Putamen (tissue), 1 donor: ENCODE measurements at places on chromosomes 3 and 15.

GRCh38 chr3:107589454-107589853, 66.7 kb downstream of the BBX start:
- no peak for DNase-seq

DNA sequence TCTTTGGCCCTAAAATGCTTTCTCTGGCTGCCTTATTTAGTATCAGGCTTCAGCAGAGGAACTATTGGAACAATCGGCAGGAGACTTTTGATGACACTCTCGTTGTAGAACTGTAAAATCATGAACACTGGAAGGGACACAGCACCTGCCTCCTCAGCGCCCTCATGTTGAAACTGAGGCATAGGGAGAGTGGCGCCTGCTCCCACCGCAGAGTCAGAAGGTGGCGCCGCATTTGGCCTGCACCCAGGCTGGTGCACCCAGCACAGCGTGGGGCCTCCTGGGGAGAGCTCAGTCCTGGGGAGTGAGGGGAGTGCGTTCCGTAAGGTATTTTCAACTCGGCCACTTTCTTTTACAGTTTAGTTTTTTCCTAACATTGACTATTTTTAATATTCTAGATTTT, 78.2 kb upstream of the BLM start:
- no peak for DNase-seq

DNA sequence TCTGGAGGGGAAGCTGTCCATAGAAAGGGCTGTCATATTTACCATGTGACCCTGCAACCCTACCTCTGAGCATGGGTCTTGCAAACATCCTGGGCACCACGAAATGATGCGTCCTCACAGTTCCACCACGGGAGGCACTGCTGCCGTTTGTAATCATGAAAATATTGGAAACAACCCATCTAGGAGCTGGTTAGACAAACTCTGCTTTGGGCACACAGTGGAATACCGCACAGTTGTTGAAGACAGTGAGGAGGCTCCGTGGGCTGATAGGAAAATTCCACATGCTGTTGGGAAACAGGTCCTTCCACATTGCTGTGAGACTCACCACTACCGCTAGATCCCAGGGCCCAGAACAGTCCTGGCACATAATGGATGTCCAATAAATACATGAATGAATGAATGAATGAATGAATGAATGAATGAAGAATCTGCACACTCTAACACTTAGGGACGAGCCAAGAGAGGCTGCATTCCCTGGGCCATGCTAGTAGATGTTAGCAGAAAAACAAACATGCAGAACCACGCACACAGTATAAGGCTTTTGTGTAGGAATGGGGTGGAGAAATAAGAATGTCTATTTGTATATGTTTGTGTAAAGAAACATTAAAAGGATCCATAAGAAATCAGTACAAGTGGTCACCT, 40.6 kb downstream of the TPRA1 start:
- no peak for DNase-seq

DNA sequence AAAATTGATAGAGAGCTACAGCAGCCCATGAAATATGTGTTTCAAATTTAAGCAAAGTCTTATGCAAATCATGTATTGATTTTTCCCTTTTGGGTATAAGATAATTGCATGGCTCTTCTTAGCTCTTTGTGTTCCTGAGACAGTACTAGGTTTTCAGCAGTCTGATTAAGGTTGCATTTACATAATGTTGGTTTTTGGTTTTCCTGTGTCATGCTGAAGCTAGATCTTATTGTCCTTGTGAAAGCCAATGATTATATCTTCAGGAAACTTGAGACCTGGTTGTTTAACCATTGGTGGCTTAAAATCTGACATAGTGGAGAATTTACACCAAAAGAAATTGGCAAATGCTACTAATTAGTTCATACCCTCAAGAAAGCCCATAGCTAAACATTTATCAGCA, 392.6 kb downstream of the ZPLD1 start:
- DNase-seq, result no peak

DNA sequence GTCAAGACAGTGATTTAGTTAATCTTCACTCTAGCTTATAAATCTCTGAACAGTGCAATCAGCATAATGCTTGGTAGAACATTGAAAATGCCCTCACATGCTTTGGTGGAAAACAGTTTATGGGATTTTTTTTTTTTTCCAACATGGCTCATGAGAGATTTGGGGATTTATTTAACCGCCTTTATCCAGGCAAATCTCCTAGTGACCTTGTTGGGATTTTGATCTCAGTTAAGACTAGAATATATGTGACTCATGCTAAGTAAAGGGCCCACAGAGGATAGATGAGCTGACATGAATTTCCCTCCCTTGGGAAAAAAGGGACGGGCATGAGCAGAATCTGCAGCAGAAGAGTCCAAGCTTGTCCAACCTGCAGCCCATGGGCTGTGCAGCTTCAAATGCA, 18.7 kb downstream of the LRTM1 start:
- DNase-seq, result no peak

- no peak for DNase-seq
These were observed 66.9 kb upstream of the SLC2A2 start for GRCh38 chr3:171093462-171093861.

GRCh38 chr3:126888186-126888760, 94.6 kb upstream of the PLXNA1 start:
- no peak for DNase-seq

- DNase-seq, result no peak
These were observed 486 bp downstream of the LSG1 start for GRCh38 chr3:194671511-194671899.

DNA sequence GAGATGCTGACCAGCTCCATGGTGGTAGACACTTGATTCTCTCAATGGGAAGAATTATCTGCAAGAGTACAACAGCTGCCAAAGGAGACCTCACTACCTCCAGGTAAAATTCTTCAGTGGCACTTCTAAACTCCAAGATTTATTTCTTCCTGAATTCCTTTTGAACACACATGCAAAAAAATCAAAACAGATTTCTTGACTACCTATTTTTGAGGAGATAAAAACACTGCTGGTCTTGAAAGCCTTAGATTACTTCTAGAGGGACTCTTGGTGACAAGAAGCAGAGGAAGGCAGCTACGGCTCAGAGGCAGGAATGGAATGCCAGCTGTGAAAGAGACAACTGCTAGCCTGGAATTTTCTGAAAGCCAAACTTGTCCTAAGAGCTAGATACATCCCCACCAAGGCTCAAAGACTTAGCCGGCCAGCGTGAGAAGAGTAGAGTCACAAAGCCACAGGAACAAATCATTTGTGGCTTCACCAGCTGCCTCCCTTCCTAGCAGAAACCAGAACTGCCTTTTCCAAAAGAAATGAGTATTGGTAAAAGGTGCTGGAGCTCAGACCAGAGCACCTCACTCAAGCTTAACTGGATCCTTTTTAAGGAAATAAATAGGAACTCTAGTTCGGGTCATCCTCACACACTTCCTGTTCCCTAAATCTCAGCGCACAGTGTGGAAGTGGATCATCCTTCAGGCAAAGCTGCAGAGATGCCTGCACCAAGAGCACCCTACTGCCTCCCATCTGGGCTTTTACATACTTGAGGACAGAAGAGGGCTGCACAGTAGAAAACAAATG, 32.6 kb downstream of the CLK3 start:
- DNase-seq, result no peak

DNA sequence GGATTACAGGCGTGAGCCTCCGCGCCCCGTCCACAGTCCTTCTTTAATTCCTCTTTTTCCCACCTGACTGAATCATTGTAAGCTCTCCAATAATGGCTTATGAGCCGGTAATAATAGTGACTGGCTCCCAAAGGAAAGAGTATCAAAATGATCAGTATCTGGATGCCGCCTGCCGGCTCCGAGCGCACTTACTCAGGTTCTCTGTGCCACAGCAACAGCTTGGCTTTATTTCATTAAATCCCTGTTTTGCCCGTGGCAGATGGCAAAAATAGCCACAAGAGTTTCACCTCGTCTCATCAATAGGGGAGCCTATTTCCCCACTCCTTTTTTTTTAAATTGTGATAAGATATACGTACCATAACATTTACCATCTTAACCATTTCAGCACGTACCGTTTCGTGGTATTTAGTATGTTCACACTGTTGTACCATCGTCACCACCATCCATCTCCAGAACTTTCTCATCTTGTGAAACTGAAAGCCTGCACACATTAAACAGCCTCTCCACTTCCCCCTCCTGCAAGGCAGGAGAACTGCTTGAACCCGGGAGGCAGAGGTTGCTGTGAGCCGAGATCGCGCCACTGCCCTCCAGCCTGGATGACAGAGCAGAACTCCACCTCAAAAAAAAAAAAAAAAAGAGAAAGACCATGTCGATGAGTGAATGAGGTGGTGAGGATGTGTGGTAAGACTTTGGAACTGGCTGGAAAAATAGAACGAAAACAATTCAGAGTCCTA, 80.7 kb upstream of the DLG1 start:
- DNase-seq, result no peak

GRCh38 chr3:86654806-86655460, 336.0 kb downstream of the VGLL3 start:
- DNase-seq, result no peak

DNA sequence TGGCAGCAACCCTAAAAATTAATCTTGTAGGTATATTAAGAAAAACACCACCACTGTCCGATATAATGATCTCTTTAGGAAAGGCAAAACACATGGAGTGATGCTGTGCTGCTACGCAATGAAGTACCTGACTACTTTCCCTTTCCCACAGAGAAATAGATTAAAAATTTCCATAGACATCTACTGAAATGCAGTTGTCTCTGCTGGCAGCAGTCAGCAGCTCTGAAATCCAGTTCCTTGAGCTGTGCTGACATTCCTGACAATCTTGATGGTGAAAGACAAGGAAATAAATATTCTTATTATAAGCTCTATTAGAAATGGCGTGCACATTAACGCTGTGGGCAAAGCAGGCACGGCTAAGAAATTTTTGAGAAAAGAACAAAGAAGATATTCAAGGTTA, 287.6 kb downstream of the IL5RA start:
- DNase-seq, result peak; percentile 14
